HCT116 (cell line): ENCODE measurements at places on chromosomes 7 and 10. TPM values are rescaled to one million over a fixed set of nuclear protein-coding genes. Genes with fewer than 3 reads are reported as not detected.

GRCh38 chr7:81767926-81768325, 1.9 kb downstream of the HGF start:
- DNase-seq, result no peak

The CRYGN gene
- total RNA-seq, result not detected

The VWDE gene
- 13.7 TPM for total RNA-seq

The ZNF365 gene
- 1.8 TPM for total RNA-seq

DNA sequence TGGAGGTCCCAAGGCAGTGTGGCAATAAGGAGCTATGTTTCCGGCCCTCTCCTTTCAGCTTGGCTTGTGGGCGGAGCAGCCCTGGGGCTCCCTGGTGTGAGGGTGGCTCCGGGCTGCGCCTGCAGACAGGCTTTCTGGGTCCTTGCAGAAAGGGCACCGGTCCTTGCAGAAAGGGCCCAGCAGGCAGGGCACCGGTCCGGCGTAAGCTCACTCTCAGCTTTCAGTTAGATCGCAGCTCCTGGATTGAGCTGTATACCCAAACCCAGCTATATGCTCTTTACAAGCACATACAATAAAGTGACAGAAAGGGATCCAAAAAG, 293.8 kb upstream of the SHH start:
- no peak for DNase-seq

DNA sequence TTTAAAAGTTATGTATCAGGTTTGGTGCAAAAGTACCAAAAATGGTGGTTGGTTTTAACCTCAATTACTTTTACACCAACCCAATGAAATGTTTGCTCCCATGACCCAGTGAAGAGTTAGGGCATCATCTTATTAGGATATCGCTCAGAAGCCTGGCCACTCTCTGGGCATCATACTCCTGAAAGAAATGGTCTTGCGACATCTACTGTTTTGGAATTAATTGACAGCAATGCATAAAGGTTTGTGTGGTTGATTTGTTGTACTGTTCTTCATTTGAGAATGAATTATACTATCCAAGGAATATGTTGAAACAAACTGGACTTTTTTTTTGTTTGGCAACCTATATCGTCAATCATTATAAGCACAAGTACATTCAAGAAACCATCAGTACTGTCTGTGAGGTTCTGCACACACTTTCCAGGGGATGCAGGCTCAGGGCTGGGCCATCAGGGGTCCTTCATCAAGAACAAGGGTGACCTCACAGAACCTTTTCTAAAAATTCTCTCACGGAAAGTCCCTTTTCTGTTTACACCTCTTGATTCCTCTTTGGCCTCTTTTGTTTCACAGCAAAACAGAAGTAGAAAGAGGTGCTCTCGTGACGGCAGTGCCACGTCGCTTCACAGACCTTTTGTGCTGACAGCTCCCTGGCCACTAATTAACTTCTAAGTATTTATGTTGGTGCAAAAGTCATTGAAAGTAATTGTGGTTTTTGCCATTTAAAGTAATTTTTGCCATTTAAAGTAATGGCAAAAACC, 117.2 kb upstream of the KLF6 start:
- no peak for DNase-seq

DNA sequence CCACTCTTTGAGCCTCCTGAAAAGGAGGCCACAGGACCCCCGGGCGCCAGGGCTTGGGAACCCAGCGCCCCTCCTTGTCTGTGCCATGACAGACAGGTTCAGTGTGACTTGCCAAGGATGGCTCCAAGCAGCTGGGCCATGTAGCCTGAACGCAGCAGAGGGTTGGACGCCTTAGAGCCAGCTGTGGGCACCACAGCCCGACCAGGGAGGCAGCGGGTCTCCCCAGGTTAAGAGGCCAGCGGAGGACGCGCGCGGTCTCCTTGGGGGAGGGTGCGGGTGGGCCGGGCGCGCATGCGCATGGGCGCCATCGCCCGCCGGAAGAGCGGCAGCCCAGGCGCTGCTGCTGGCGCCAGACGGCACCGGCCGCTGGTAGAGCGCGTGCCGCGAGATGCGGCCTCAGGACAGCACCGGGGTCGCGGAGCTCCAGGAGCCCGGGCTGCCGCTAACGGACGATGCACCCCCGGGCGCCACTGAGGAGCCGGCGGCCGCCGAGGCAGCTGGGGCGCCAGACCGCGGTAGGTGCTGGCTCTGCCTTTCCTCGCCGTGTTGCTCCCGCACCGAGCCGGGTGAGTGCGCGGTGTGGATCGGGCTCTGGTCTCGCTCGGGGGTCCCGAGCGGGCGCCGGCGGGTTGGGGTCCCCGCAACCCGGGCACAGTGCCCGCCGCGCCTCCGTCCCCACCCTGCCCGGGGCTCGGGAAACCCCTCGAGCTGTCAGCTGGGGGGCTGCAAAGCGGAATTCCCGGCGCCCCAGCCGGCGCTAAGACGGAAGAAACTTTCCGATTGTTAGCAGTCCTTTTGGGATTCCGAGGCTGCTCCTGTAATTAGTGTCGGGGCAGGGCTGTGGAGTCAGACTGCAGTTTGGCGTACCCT, at the start of gene SLC35G1:
TSS of gene SLC35G1 (plus strand) at position 333 of the 870 bp plus-strand sequence. CDS start at position 389, 56 bp downstream.
- DNase-seq, result peak; percentile 38

The LRRC18 gene
- not detected for total RNA-seq

The SLC26A5 gene
- 0.15 TPM for total RNA-seq

- DNase-seq, result no peak
Measured at GRCh38 chr10:22321924-22322640, 1.2 kb downstream of the BMI1 start.

- no peak for DNase-seq
Measured at GRCh38 chr10:87740254-87740655, 77.8 kb downstream of the ATAD1 start.

DNA sequence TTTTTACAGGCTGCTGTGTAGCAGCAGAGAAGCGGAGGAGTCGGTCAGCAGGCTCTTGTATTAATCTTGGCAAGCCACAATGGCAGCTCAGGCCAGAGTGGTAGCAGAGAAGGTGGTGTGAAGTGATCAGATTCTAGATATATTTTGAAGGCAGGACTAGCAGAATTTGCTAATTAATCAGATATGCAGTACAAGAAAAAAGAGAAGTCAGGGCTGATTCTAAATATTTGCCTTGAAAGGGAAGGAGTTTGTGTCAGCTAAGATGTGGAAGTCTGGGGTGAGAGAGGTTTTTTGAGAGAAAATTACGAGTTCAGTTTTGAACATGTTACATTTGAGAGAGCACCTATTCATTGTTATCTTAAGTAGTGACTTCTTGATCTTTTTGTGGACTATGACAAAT, 176.3 kb downstream of the WNT2 start:
- no peak for DNase-seq

DNA sequence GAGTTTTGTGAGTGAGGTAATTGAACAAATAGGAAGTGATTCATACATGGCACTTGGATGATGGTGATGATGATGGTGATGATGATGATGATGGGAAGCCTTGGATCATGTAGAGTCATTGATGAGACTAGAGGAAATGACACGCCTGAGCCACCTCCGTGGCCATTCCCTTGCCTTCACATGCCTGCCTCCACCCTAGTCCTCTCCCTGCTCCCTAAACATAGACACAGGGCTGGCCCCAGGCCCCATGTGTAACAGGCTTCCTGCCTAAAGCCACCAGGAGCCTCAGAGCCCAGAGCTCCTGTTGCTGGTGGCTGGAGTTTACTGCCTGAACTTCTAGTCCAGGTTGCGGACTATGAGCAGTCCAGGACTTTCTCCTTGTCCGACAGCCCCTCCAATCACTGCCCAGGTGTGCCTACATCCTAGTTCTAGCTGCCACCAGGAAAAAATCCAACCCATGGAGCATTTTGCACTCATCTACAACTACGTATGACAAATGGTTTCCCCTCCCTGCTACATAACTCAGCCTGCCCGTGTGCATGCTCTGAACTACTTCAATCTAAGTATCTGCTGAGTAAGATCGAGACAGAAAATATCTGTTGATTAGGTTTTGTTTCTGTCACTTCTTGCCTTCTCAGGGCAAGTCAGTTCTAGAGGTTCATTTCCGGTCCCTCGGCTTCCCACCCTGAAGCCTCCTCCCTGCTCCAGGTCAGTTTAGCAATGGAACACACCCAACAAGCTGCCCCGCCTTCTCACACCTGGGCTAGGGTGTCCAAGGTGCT, 35.5 kb upstream of the KDM7A start:
- DNase-seq, result no peak

The SDHAF3 gene
- total RNA-seq, result 25.0 TPM

DNA sequence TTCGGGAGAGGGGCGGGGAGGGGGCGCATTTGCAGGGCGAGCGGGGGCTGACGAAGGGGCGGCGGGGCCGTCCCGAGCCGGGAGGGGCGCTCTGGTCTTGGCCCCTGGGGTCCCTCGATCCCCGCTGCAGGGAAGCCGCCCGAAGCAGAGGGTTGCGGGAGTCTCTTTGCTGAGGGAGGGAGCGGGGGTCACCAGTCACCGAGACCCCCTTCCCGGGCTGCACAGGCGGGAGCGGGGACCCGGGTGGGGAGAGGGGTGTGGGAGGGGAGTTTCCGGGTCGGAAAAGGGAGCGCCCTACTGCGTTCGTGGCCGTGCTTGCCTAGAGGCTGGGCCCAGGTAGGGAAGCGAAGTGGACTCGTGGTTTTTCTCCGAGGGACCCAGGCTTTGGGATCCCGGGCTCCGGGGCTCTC, 422 bp downstream of the AP1S1 start:
- no peak for DNase-seq

The PLXNA4 gene
- total RNA-seq, result not detected

The HYAL4 gene
- total RNA-seq, result not detected

The SPOCK2 gene
- 1.1 TPM for total RNA-seq

- DNase-seq, result no peak
Measured at GRCh38 chr10:112187527-112187926, 4.0 kb upstream of the GPAM start.

- no peak for DNase-seq
Measured at GRCh38 chr10:90530521-90530920, 327.3 kb downstream of the HTR7 start.

GRCh38 chr10:60155943-60156683, 233.6 kb downstream of the ANK3 start:
- DNase-seq, result no peak

GRCh38 chr10:89278034-89278535, 23.8 kb upstream of the IFIT2 start:
- peak; percentile 67 for DNase-seq

DNA sequence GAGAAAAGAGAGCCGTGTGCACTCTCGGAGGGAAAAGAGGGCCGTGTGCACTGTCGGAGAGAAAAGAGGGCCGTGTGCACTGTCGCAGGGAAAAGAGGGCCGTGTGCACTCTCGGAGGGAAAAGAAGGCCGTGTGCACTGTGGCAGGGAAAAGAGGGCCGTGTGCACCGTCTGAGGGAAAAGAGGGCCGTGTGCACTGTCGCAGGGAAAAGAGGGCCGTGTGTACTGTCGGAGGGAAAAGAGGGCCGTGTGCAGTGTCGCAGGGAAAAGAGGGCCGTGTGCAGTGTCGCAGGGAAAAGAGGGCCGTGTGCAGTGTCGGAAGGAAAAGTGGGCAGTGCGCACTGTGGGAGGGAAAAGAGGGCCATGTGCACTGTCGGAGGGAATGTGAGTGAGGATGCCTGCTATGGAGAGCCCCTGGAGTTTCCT, 188.7 kb downstream of the DNAJB6 start:
- peak; percentile 81 for DNase-seq

DNA sequence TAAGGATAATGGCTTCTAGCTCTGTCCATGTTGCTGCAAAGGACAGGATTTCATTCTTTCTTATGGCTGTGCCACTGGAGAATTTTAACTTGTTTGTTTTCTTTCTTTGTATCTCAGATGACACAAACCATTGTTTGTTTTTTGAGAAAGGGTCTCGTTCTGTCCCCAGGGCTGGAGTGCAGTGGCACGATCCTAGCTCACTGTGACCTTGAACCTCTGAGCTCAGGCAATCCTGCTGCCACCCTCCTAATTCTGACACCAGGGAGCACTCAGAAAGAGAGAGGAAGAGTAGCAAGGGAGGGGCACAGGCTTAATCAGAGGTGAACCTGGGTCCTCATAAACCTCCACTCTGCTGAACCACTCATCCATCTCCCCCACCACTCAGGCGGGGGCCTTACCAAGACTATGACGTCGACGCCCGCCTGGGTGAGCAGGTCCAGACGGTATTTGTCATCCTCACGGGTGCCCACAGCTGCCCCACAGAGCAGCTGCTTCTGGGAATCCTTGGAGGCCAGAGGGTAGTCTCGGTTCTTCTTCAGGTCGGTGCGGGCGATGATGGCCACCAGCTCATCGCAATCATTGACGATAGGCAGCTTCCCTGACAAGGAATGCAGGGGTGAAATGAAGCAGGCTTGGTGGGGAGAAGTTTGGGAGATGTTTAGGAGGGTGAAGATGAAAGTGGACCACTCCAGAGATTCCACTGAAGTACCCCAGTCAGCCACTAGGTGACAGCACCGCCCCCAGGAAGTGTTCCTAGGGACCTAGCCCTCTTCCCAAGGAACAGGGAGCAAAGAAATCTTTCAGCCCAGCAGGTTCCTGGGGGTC, 11.6 kb downstream of the IMPDH1 start:
- no peak for DNase-seq

DNA sequence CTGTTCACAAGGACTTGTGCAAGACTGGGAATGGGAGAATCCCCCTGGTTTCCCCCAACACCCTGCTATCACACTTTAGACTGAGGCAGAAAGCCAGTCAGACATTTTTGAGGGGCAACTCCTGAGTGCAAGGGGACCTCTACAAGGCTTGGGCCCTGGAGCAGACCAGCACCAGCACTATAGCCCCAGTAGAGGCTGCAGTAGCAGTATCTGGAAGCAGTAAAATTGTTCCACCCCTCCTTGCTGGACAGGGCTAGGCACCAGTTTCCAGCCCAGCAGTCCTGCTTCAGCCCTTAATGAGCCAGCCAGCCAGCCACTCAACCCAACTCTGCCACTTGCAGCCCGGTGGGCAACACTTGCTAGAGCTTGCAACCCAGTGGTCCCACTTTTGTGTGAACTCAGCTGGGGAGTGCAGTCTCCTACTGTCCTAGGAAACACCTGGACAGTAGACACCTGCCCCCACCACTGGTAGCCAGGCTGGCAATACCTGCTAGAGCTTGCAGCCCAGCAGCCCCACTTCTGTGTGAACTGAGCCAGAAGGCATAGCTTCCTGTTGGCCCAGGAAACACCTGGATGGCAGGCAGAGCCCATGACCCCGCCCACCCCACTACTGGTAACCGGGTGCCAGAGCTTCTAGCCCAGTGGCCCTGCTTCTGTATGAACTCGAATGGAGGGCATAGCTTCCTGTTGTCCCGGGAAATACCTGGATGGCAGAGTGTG, 65.0 kb downstream of the FBXL13 start:
- no peak for DNase-seq

DNA sequence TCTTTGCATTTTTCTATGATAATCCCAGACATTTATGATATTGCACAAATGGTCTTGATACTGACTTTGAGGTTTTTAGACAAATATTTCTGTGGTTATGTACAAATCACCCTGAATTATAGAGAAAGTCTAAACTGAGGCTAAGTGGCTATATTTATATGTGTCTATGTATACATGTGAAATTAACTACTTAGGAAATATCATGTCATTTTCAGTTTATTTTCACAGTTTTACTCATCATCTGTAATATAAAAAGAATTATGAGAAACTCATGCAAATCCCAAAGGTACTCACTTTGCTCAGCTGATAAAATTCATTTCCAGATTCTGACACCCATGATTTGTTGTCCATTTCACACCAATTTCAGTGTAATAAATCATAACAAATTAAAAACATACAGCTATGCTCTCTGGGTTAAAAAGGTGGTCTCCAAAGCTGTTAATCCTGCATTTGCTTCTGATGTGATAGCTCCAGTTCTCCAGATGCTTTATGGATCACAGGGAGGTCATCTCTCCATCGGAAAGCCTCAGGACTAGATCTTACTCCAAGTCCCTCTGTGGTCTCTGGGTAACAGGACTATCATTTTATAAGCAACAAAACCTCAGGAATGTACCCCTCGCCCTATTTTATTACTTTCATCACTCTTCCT, 673.9 kb downstream of the PARD3 start:
- no peak for DNase-seq

- no peak for DNase-seq
Measured at GRCh38 chr7:43771573-43771972, 13.1 kb downstream of the BLVRA start.
